Activated CD4-positive, alpha-beta T cell treated with anti-CD3 and anti-CD28 coated beads, Interleukin-2, amount 10 ng/mL, durations not matched to agents 7 days and 5 days (primary cell): ENCODE measurements at places on chromosomes 12 and 14. TPM values are rescaled to one million over a fixed set of nuclear protein-coding genes. Genes with fewer than 3 reads are reported as not detected.
A peak's percentile ranks its signal among the peaks of the same experiment; 100 is the strongest.

The SPIC gene
- total RNA-seq, result not detected

DNA sequence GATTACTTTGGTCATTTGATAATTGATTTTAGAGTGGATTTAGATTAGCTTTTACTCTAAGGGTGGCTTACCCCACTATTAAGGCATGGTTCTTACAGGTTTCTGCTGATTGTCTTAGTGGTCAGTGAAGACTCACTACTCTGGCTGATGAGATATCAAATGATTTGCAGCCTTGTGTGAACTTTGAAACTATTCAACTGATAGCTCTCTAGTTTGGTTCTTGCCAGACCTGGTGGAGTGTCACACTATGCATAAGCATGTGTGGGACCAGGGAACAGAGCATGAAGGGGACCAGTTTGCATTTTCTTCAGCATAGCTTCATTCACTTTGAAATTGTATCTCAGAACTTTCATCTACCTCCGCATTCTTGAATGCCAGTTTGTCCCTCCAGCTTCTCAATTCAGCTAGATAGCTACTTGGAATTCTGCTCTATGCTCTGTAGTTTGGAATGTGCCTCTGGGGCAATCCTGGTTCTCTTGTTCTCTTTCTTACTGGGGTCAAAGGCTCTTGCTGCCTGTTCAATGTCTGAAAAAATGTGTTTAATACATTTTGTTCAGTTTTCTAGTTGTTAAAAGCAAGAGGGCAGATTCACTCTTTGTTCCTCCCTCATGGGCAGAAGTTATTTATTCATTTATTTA lies 12.7 kb downstream of the SCYL2 start:
- H3K4me1 ChIP-seq, result peaks cover 8% of the 10 kb centered on the region
- no peak overlapping the region for H3K27ac ChIP-seq
- peaks cover 18% of the 10 kb centered on the region for H3K36me3 ChIP-seq
- no peak overlapping the region for H3K4me3 ChIP-seq
- H3K27me3 ChIP-seq, result no peaks in the 10 kb centered on the region

DNA sequence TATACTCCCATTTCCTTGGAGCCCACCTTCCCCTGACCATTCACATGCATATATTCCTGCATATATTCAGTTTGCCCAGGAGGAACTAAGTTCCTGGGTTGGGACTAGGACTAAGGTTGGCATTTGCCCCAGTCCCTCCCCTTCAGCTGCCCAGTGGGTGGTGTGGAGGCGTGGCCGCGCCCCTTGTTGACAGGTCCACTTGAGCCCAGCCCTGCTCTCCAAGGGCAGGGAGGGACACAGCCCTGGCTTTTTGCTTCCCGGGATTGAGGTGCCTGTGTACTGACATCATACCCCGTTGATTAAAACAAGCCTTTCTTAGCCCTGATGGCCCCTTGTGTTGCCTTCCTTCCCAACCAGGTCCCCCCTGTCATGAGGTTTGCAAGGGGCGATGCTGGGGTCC lies 7.3 kb downstream of the ERBB3 start:
- peaks cover 18% of the 10 kb centered on the region for H3K27me3 ChIP-seq
- DNase-seq, result no peak

GRCh38 chr12:32201096-32201495 lies 94.4 kb downstream of the BICD1 start:
- peaks cover 2% of the 10 kb centered on the region for H3K4me1 ChIP-seq
- DNase-seq, result no peak
- H3K27me3 ChIP-seq, result no peaks in the 10 kb centered on the region
- H3K27ac ChIP-seq, result no peak overlapping the region

GRCh38 chr12:119288576-119288975 lies 46.0 kb upstream of the CCDC60 start:
- no peaks in the 10 kb centered on the region for H3K27me3 ChIP-seq
- H3K36me3 ChIP-seq, result no peaks in the 10 kb centered on the region
- H3K4me1 ChIP-seq, result no peaks in the 10 kb centered on the region
- no peak overlapping the region for H3K27ac ChIP-seq

- H3K4me3 ChIP-seq, result no peak overlapping the region
- H3K36me3 ChIP-seq, result no peaks in the 10 kb centered on the region
- H3K27me3 ChIP-seq, result no peaks in the 10 kb centered on the region
- no peaks in the 10 kb centered on the region for H3K4me1 ChIP-seq
- no peak for DNase-seq
Measured at GRCh38 chr12:99436584-99436983, 211.0 kb upstream of the GARIN6 start.

GRCh38 chr14:30738978-30739377 lies 116.9 kb downstream of the SCFD1 start:
- no peaks in the 10 kb centered on the region for H3K27me3 ChIP-seq
- no peak overlapping the region for H3K4me3 ChIP-seq
- H3K27ac ChIP-seq, result no peak overlapping the region
- no peak for DNase-seq

DNA sequence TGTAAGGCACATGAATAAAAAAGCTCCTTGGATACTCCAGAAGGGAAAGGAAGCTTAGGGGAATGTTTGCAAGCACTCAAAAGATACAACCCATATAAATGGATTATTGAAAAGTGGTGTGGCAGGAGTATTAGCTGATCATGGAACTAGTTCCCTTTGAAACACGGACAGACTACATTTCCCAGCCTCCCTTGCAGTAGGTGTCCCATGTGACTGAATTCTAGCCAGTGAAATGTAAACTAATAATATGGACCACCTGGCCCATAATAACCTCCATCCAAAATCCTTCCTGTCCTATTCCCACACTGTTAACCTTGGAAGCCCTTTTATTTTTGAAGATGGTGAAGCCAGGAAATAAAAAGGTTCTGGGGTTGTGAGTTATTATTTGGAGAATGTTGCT lies 242.3 kb downstream of the SUDS3 start:
- no peaks in the 10 kb centered on the region for H3K4me1 ChIP-seq
- H3K27ac ChIP-seq, result no peak overlapping the region
- no peaks in the 10 kb centered on the region for H3K27me3 ChIP-seq
- H3K4me3 ChIP-seq, result no peak overlapping the region

DNA sequence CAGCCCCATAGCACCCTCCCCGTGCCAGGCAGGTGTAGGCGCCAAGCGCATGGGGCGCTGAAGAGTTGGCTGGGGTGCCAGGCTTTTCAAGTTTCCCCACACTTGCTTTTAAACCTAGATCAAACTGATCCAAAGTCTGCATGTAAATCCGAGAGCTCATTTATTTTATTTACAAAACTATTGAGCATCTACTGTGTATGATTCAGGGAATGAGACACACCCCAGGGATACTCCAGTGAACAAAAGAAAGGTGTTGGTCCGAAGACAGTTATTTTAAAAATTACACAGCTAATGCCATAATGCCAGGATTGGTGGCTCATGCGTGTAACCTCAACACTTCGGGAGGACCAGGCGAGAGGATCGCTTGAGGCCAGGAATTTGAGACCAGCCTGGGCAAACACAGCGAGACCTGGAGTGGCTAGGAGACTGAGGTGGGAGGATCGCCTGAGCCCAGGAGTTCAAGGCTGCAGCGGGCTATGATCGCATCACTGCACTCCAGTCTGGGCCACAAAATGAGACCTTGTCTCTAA lies 780 bp upstream of the SLC41A2 start:
- H3K4me3 ChIP-seq, result peak overlapping the region; percentile 85
- peaks cover 63% of the 10 kb centered on the region for H3K27me3 ChIP-seq
- no peaks in the 10 kb centered on the region for H3K36me3 ChIP-seq
- peak overlapping the region; percentile 85 for H3K27ac ChIP-seq
